Non-pigmented ciliary epithelial cell (primary cell): ENCODE measurements at places on chromosomes 1 and 21.

DNA sequence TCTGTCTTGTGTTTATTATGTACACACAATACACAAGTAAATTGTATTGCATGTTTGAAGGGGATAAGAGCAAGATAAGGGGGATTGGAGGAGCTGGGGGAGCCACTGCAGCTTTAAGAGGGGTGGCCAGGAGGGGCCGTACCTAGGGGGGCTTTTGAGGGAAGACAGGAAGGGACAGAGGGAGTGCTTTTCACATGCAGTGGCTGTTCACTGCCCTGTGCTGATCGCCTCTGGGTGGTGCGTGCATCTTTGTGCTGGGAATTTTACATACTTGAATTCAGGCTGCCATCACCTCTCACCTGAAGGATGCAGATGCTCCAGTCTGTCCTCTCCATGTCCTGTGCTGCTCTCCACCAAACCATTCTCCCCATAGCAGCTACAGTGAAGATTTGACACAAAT is 179.5 kb downstream of the PTPRU start:
- no peak for DNase-seq

GRCh38 chr1:42845866-42846256 is 552 bp upstream of the ZNF691 start:
- DNase-seq: no peak

DNA sequence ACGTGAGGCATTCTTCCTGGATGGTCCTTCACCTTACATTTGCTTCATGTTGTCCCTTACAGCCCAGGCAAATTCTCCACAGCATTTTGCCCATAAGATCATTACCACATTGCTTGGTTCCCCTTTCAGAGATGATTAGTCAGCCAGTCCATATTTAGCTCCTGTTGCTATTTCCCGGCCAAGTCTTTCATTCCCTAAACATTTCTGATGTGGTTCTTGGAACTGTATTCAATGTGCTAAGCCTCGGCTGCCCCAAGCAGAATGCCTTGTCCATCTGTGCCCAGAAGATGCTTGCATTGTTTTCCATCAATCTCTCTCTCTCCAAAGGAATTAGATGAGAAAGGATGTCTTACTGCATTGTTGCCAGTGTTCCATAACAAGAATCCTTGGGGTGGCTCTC is 420.9 kb upstream of the CAMK1G start:
- DNase-seq: no peak

- no peak for DNase-seq
Measured at GRCh38 chr1:37549341-37549740, 4.8 kb downstream of the SNIP1 start.

- no peak for DNase-seq
Measured at GRCh38 chr1:204735042-204735441, 49.5 kb upstream of the LRRN2 start.

GRCh38 chr21:29671728-29672127 is 268.1 kb downstream of the GRIK1 start:
- DNase-seq: no peak

GRCh38 chr1:109357616-109358015 is 40.1 kb downstream of the SORT1 start:
- DNase-seq: no peak

- DNase-seq: no peak
Measured at GRCh38 chr1:218351391-218352074, 6.4 kb downstream of the TGFB2 start.

- DNase-seq: no peak
Measured at GRCh38 chr1:234276151-234276788, 97.0 kb upstream of the COA6 start.
